Glutamatergic neuron (in vitro differentiated cells): ENCODE measurements at places on chromosomes 5 and 9. TPM values are rescaled to one million over a fixed set of nuclear protein-coding genes. Genes with fewer than 3 reads are reported as not detected.

DNA sequence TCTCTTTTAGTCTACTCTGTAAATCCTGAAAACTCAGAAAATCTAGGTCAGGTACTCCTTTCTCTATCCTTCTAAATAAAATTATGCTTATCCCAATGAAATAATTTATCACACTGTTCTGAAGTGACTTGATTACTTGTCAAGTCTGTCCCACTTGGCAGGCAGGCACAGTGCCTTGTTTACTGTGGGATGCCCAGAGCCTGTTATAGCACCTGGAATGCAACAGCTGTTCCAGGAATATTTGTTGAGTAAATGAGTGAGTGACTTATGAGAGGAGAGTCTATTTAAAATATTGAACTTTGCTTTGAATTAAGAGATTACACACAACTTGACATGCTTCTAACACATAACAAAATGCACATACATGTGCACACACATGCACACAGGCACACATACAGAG, 130.0 kb downstream of the MPDZ start:
- H3K4me1 ChIP-seq = no peaks in the 10 kb centered on the region
- H3K4me3 ChIP-seq = no peak overlapping the region
- no peaks in the 10 kb centered on the region for H3K27me3 ChIP-seq
- no peak for DNase-seq
- H3K36me3 ChIP-seq = peaks cover 7% of the 10 kb centered on the region
- no peak overlapping the region for H3K27ac ChIP-seq

DNA sequence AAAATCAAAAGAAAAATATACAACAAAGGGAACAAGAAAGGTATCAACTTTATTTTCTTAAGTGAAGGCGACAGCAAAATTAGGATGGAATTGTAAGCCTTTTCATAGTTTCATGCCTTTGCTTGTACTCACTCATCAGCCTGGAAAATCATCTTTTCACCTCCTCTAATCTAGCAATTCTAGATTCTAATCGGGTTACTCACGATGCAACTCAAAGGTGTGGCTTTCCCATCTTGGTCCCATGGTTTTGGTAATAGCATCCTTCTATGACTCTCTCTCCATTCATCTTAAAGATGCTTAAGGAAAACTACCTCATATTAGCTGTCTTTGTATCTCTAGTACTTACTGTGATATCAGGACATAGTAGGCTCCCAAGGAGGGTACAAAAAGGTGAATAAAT, 30.5 kb downstream of the DNAH5 start:
- no peak overlapping the region for H3K27ac ChIP-seq
- H3K36me3 ChIP-seq = no peaks in the 10 kb centered on the region
- H3K4me1 ChIP-seq = no peaks in the 10 kb centered on the region
- no peaks in the 10 kb centered on the region for H3K27me3 ChIP-seq

DNA sequence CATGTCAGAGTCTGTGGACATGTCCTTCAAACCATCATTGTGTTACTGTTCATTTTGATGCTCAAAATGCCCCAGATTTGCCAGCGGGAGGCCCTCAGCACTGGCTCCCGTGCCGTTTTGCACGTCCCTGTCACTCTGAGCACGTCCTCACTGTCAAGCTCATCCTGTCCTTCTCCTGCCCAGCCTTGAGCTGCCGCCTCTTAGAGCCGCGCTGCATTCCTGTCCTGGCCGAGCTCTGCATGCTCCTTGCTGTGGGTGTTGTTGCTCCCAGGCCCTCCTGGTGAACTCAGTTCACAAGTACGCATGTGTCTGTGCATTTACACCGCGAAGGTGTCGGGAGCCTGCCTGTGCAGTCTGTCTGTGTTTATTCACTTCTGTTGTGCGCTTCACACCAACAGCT, 62.2 kb downstream of the WNK2 start:
- H3K4me1 ChIP-seq = peaks cover 58% of the 10 kb centered on the region
- H3K36me3 ChIP-seq = no peaks in the 10 kb centered on the region
- DNase-seq = no peak
- H3K4me3 ChIP-seq = no peak overlapping the region
- peaks cover 9% of the 10 kb centered on the region for H3K27me3 ChIP-seq

- no peak for DNase-seq
- H3K4me3 ChIP-seq = no peak overlapping the region
- H3K36me3 ChIP-seq = peaks cover 2% of the 10 kb centered on the region
- peak overlapping the region; percentile 65 for H3K27ac ChIP-seq
- peaks cover 2% of the 10 kb centered on the region for H3K27me3 ChIP-seq
Observed at GRCh38 chr9:117245175-117245829, 169.6 kb downstream of the ASTN2 start.

GRCh38 chr9:124044448-124044847, 32.9 kb downstream of the LHX2 start:
- DNase-seq = no peak
- H3K4me1 ChIP-seq = peaks cover 4% of the 10 kb centered on the region
- H3K27me3 ChIP-seq = peaks cover 20% of the 10 kb centered on the region
- H3K27ac ChIP-seq = no peak overlapping the region
- no peak overlapping the region for H3K4me3 ChIP-seq

DNA sequence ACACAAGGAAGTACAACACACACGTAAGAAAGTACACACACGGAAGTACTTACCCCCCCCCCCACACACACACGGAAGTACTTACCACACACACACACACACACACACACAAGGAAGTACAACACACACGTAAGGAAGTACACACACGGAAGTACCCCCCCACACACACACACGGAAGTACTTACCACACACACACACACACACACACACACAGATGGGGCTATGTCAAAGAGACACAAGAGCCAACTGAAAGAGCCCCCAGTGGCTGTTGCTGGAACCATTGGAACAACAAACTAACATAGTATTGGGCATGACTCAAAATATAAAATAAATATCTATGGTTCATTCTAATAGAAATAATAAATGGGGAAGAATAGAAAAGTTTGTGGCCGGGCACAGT, 4.9 kb upstream of the MAPK9 start:
- peaks cover 3% of the 10 kb centered on the region for H3K4me1 ChIP-seq
- H3K36me3 ChIP-seq = peaks cover 7% of the 10 kb centered on the region
- no peak overlapping the region for H3K27ac ChIP-seq
- H3K4me3 ChIP-seq = no peak overlapping the region

GRCh38 chr5:72822944-72823343, 6.5 kb downstream of the TNPO1 start:
- no peaks in the 10 kb centered on the region for H3K36me3 ChIP-seq
- H3K27ac ChIP-seq = no peak overlapping the region
- peaks cover 18% of the 10 kb centered on the region for H3K4me1 ChIP-seq
- no peak overlapping the region for H3K4me3 ChIP-seq
- DNase-seq = no peak
- peaks cover 2% of the 10 kb centered on the region for H3K27me3 ChIP-seq

Gene PROB1
- 1.3 TPM for total RNA-seq

Gene INSL4
- not detected for total RNA-seq

Gene SCGB3A2
- total RNA-seq = 1.2 TPM

Gene HEMGN
- total RNA-seq = not detected

Gene CHSY3
- not detected for total RNA-seq
